ENCODE measurements at places on chromosomes 3 and 15. TPM values are rescaled to one million over a fixed set of nuclear protein-coding genes. Genes with fewer than 3 reads are reported as not detected.

- DNase-seq, result no peak
Observed at GRCh38 chr3:136624371-136624770, 127.8 kb downstream of the STAG1 start.

DNA sequence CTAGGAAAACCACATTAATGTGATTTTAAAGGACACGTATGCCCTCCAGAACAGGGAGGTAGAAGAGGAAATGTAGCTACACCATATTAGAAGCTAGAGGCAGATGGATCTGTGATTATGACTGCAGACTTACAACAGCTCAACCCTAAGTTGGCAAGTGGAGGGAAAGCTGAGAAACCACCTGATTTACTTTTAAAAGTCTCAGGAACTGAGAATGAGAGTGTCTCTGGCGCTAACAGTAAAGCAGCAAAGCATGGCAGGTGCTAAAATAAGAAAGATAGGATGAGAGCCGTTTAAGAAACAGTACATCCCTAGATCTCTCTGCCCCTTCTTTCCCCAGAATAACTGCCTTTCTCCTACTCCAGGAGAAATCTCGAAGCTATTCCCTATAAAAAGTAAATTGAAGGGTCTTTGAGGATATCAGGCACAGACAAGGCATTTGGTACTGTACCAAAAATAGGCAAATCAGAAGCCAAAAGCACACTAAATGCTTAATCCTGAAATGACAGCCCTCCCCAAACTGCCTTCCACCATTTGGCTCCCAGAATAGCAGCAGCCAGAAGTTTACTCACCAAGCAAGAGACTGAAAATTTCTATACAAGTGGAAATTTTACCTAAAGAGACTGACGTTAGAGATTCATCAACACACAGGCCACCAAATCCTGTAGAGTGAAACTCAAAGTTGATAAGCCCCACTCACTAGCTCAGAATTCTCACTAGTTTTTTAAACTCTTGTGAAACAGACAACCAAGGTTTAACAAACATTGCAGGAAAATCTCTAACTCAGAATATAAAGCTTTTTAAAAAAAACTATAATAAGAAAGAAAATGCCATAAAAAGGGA, 34.3 kb upstream of the PARP14 start:
- no peak for DNase-seq

DNA sequence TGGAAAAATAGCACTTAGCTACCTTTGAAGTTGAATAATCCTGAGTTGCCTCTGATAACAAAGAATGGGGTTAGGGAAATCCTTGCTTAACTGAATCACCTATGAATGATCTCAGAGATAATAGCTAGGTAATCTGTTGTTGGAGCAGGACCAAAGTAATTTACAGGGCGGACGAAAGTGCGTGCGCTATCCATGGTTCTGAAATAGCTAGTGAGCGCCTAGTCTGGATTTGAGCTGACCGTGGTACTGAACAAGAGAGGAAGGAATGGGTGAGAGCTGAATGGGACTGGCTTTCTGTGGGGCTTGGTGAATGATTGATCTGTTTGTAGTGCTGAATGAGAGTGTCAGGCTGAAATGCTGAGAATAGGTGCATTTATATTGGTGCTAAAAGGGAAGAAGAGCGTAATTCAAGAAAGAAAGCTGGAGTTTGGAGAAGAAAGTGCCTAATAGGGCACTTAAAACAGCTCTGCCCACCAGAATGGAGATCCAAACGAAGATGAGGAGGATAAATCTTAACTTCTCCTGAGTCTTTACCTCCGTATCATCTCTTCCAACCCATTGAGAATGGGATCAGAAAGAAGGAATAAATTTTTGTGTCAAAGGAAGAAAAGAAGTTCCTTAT, 10.1 kb downstream of the SCN10A start:
- no peak for DNase-seq

DNA sequence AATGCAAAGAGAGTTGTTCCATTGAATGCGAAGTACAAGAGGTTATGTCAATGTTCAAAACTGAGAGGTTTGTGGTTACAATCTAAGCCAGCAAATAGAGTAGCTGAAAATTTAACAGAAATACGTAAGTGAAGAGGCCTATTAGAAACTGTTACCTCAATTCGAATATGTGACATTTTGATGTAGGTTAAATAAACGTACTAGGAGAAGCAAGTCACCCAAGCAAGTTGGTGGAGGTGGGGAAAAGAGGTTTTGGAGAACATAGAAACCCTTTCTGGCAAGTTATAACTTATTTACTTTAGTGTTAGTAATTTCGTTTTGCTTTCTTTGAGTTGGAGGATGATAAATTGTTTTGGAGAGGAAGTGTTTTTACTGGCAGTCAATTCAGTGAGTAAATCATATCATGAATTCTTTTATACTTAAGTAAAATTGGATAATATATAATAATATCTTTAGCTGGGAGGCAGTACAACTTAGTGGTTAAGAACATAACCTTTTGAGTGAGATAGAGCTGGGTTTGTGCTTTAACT, 91.2 kb upstream of the NAALADL2 start:
- no peak for DNase-seq

DNA sequence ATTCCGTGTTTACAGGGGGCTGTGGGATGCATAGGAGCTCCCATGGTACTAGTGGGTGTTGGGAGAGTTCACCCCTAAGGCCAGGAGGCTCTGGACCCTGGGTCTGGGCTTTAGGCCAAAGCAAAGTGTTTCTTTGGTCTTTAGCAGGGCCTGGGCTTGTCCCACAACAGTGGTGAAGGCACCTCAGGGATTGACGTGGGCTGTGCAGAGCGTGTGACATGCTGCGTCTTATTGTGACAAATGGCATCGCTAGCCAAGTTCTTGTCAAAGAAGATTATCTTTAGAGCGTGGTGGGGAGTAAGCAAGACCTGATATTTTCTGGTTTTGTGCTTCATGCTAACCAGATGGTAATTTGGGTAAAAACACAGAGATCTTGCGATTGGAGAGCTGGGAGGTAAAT, 170.1 kb downstream of the APBA2 start:
- DNase-seq, result no peak

DNA sequence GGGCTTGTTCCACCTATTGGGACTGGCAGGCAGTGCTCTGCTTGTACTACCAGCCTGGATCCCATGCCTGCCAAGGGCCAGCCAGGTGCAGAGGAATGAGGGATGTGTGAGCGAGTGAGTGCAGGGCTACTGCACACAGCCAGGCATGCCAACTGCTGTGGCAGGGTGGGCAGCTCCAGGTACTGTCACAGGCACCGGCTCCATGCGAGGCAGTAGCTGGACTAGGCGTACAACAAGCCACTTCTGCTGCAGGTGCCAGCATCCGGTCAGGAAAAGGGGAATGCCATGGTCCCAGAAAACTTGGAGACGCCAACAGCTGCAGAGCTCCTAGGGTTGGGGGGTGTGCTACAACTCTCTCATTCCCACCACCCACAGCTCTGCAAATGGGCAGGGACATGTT, 1356.7 kb downstream of the SI start:
- no peak for DNase-seq

DNA sequence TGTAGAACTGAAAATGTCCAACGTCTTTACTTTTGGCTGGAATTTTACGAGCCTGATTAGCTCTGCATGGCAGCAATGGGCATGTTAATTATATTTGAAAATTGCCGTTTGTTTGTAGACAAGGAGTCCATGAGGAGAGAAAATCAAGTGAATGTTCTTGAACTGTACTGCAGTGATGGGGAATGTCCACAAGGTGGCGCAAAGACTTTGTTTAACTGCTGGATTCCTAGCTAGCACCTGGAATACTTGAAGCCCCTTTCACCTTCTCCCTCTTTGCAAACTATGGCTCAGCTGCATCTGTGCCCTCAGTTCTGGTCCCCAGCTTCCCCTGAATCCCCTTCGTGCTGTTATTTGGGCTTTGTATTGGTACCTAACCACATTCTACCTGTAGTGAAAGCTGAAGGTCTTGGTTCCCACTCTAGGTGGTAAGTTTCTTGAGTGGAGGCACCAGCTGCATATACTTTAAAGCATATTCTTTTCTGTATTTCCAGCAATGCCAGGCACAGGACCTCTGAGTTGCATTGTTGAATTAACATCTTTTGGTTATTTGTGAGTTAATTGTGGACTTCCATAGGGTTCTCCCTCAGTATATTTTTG, 25.3 kb downstream of the EXOG start:
- no peak for DNase-seq

- DNase-seq, result no peak
Observed at GRCh38 chr3:7871003-7871560, 630.5 kb upstream of the LMCD1 start.

GRCh38 chr3:27888562-27888961, 166.4 kb upstream of the EOMES start:
- no peak for DNase-seq

DNA sequence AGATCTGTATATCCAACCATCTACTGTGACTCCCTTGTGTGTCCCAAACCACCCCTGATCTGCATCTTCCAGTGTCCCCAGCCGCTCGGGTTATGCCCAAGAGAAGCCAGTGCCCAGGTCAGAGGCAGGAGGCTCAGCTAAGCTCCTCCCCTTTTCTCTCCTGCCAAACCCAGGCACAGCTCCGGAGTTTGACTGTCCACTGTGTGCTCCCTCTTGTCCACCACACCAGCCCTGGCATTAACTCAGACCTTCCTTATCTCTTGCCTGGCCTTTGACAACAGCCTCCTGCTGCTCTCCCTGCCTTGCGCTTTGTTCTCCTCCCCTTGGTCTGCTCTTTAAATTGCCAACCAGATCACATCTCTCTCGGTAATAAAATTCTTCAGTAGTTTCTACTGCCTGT, 39.3 kb downstream of the DGKG start:
- DNase-seq, result no peak

GRCh38 chr3:16247282-16248061, 17.3 kb downstream of the DPH3 start:
- peak; percentile 14 for DNase-seq

- DNase-seq, result no peak
Observed at GRCh38 chr3:54506603-54507002, 384.3 kb downstream of the CACNA2D3 start.

GRCh38 chr3:105022813-105023212, 343.9 kb upstream of the ALCAM start:
- no peak for DNase-seq

- no peak for DNase-seq
Observed at GRCh38 chr3:87674397-87675161, 384.2 kb downstream of the CGGBP1 start.

- DNase-seq, result no peak
Observed at GRCh38 chr15:47460795-47461573, 256.3 kb upstream of the SEMA6D start.

- no peak for DNase-seq
Observed at GRCh38 chr15:92899948-92900730, at the start of gene CHD2. Gene CHD2 (plus strand): TSS chr15:92900324. CDS start chr15:92901238, 914 bp downstream.

DNA sequence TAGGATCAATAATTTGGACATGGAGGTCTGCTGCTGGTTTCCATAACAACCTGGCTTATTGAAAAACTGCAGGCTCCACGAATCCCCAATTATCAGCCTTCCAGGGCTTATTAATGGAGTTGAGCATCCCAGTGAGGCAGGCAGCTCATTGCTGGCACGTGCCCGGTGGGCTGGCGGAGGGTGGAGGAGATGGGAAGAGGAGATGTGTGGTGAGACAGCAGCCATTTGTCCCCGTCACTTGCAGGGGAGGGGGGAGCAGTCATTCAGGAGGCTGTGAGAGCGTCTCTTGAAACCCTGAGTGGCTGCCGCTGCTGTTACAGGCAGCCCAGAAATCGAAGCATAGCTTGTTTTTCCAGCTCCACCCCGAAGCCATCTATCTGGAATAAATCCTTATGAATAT, 70.6 kb downstream of the GAP43 start:
- DNase-seq, result no peak

DNA sequence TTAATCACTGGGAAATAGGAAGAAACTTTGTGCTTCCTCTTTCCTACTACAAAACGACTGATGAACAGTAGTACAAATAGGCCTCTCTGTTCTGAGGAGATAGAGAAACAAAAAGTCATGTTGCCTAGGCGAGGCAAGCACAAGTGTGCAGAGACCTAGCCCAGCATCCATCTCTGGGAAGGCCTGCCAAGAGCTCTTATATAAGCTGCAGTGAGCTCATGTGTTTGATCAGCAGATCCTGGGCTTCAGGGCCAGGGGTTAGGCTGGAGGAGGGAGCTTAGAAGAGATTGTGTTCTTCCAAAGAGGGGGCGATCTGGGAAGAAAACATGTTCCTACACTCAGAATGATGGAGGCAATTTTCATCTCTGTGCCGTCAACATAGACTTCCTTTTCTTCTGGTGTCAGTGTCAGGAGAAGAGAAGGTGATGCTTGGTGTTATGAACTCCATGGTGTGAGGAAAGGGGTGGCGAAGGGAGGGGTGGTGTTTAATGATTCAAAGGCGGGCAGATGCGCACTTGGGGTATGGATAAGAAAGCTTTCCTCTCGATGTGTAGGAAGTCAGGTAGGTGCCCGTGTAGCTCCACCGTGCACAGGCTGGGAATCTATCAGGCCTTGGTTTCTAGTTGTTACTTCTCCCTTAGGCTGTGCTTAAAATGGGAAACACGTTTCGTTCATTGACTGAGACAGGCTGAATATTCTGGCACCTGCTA, 29.5 kb upstream of the ETV5 start:
- no peak for DNase-seq

GRCh38 chr3:12922306-12922705, 80.9 kb upstream of the RPL32 start:
- no peak for DNase-seq

DNA sequence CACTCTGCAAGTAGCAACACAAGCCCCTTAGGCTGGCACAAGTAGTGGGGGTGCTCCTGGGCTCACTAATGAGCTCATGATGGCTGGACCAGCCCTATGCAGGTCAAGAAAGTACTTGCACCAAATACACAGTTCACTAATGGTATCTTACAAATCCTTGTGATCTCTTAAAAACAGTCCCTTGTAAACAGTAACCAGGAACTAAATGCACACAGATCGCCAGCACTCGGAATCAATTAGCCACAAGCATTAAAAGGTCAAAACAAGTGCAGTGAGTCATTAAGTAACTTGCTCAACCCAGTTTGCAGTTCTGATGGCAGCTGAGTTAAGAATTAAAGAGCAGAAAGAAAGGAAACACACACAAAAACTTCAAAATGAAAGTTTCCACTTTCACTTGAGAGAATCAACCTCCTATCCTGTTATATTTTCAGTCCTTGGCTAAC, 43.2 kb downstream of the ARHGEF3 start:
- peak; percentile 90 for DNase-seq

- DNase-seq, result no peak
Observed at GRCh38 chr3:57192028-57192427, 7.8 kb downstream of the HESX1 start.

The GOLGA8B gene
- 30.0 TPM for polyA plus RNA-seq

The GP9 gene
- not detected for polyA plus RNA-seq

The ASTE1 gene
- polyA plus RNA-seq, result 4.5 TPM

The ROBO2 gene
- polyA plus RNA-seq, result 1.6 TPM

The SPRED1 gene
- polyA plus RNA-seq, result 7.9 TPM

The GRK7 gene
- not detected for polyA plus RNA-seq

The CCDC39 gene
- polyA plus RNA-seq, result not detected

The PRR20G gene
- not detected for polyA plus RNA-seq

Data from BJ (cell line).